Body of pancreas (tissue), 4 donors: ENCODE measurements at places on chromosomes 5 and 9. TPM values are rescaled to one million over a fixed set of nuclear protein-coding genes. Genes with fewer than 3 reads are reported as not detected.

DNA sequence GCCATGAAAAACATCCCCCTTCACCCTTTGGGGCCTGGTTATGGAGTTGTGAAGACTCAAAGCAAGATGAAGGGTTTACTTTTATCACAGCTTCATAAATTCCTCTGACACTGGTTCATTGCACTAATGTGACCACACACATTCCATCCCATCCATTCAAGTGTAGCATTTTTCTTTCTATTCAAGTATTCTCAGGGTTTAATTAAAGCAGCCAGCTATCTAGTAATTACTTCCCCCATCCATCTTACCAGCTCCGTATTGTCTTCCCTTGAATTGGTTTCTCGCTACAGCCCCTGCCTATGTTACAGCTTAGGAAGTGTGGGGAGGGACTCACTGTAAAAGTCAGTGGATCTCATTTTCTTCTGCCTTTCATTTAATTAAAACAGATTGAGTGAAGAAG lies 387.0 kb upstream of the RFX3 start:
- H3K36me3 ChIP-seq, result no peaks in the 10 kb centered on the region
- no peaks in the 10 kb centered on the region for H3K4me1 ChIP-seq
- H3K4me3 ChIP-seq, result no peak overlapping the region
- H3K27ac ChIP-seq, result no peak overlapping the region

DNA sequence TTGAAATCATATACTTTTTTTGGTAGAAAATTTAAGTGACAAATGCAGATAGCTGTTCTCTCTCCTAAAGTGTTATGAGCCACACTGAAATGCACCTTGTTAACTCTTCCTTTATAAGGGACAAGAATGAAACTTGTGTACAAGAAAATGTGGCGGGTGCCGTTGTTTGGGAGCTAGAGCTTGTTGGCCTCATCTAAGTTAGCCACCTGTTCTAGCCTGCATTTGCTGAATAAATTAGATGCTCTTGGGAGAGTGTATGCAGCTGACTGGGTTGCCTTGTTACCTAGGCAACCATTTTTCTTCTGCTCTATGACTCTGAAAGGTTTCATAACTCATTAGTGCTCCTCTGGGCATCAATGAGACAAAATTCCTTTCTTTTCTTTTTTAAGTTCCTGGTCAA lies 174.3 kb downstream of the TAF11L14 start:
- no peaks in the 10 kb centered on the region for H3K27me3 ChIP-seq
- no peaks in the 10 kb centered on the region for H3K4me1 ChIP-seq
- H3K4me3 ChIP-seq, result no peak overlapping the region
- no peak overlapping the region for H3K27ac ChIP-seq

DNA sequence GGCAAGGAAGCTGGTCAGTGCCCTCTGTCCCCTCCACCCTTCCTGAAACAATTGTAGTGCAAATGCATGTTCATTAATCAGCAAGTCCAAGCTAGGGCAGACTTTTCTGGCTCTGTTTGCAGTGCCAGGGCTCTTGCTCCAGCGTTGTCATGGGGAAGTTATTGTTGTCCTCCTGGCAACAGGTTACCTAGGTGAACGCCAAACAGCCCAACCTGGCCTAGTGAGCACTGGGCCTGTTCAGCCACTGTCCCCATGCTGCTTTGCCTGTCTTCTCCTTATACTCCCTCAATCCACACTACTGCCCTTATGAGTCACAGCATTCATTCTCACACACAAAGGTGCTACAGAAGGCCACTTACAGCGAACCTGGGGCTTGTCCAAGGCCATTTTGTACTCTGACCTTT lies 34.5 kb upstream of the GLIS3 start:
- no peaks in the 10 kb centered on the region for H3K36me3 ChIP-seq
- no peaks in the 10 kb centered on the region for H3K27me3 ChIP-seq
- H3K4me3 ChIP-seq, result no peak overlapping the region

GRCh38 chr5:169753795-169754194 lies 116.7 kb downstream of the DOCK2 start:
- no peak for DNase-seq
- H3K27me3 ChIP-seq, result no peaks in the 10 kb centered on the region
- no peaks in the 10 kb centered on the region for H3K36me3 ChIP-seq
- no peak overlapping the region for H3K4me3 ChIP-seq
- no peaks in the 10 kb centered on the region for H3K4me1 ChIP-seq
- no peak overlapping the region for H3K27ac ChIP-seq

- no peaks in the 10 kb centered on the region for H3K36me3 ChIP-seq
- no peaks in the 10 kb centered on the region for H3K27me3 ChIP-seq
- no peak for DNase-seq
- H3K4me1 ChIP-seq, result peaks cover 25% of the 10 kb centered on the region
- H3K27ac ChIP-seq, result peak overlapping the region; percentile 69
- H3K4me3 ChIP-seq, result no peak overlapping the region
Measured at GRCh38 chr9:27413511-27414219, 110.4 kb upstream of the IFNK start.

GRCh38 chr5:96315431-96315830 lies 117.6 kb downstream of the PCSK1 start:
- H3K36me3 ChIP-seq, result no peaks in the 10 kb centered on the region
- DNase-seq, result no peak
- H3K27ac ChIP-seq, result no peak overlapping the region
- H3K4me1 ChIP-seq, result no peaks in the 10 kb centered on the region

DNA sequence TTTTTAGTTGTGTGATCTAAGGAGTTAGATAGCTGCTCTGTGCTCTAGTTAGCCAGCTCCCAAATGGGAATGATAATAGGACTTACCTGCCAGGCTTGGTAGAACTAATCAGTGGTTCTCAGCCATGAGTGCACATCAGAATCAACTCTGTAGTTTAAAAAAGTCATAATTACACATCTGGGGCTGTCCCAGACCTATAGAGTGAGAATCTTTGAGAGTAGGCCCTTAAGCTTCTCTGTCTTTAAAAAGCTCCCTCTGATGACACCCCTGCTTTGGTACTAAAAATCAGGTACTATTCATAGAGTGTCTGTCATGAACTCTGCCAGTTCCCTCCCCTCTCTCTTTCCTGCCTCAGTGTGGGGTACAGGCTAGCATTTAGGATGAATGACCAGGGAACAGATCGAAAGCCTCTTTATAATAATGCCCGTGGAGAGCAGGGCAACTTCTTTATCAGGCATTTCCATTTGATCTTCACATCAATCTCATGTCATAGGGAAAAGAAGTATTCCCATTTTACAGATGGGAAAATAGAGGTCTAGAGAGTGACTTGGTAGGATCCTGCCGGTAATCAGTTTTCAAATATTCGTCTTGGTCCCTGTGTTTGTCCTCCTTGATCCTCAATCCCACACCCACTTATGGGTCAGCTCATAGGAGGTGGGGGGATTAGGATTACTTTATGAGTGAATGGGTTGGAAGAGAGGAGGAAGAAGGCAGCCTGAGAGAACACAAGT lies 15.3 kb downstream of the PPARGC1B start:
- H3K27ac ChIP-seq, result no peak overlapping the region
- peaks cover 7% of the 10 kb centered on the region for H3K4me1 ChIP-seq
- H3K4me3 ChIP-seq, result no peak overlapping the region
- no peaks in the 10 kb centered on the region for H3K36me3 ChIP-seq
- no peaks in the 10 kb centered on the region for H3K27me3 ChIP-seq

- H3K27me3 ChIP-seq, result no peaks in the 10 kb centered on the region
- no peak for DNase-seq
- no peak overlapping the region for H3K27ac ChIP-seq
- no peak overlapping the region for H3K4me3 ChIP-seq
- peaks cover 28% of the 10 kb centered on the region for H3K4me1 ChIP-seq
Measured at GRCh38 chr9:105297442-105298075, 53.1 kb downstream of the SLC44A1 start.

- H3K4me3 ChIP-seq, result no peak overlapping the region
- no peak for DNase-seq
- H3K4me1 ChIP-seq, result peaks cover 8% of the 10 kb centered on the region
Measured at GRCh38 chr5:161414037-161414436, 132.5 kb downstream of the GABRB2 start.

- no peaks in the 10 kb centered on the region for H3K36me3 ChIP-seq
- no peak overlapping the region for H3K27ac ChIP-seq
- peaks cover 5% of the 10 kb centered on the region for H3K4me1 ChIP-seq
- DNase-seq, result no peak
Measured at GRCh38 chr9:89425921-89426383, 72.0 kb downstream of the SEMA4D start.

DNA sequence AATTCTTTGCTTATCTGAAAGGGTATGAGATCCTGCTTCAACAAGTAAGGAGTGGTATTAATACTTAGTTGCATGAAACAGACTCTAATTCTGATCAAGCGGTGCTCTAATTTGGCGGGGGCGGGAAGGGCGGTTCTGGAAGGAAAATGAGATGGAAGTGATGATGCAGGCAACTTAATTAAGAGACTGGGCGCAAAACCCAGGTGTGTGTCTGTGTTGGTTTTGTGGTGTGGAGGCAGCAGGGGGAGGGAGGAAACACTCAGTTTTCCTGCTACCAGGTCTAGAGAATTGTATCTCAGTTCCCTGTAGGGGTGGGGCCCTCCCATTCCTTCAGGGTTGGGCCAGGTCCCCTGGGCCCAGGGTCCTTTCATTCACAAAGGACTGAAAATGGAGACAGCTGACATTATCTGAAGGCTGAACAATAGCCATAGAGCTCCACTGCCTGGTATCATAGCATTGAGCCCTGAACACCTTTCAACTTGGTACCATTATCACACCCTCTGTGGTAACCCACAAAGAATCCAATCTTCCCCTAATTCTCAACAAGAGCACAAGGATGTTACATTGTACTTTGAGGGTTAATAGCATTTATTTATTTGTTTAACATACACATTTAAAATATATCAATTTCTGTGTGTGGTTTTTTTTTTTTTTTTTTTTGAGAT lies 17.2 kb upstream of the C5orf47 start:
- H3K27ac ChIP-seq, result no peak overlapping the region
- no peaks in the 10 kb centered on the region for H3K36me3 ChIP-seq
- H3K4me1 ChIP-seq, result peaks cover 15% of the 10 kb centered on the region
- no peaks in the 10 kb centered on the region for H3K27me3 ChIP-seq

DNA sequence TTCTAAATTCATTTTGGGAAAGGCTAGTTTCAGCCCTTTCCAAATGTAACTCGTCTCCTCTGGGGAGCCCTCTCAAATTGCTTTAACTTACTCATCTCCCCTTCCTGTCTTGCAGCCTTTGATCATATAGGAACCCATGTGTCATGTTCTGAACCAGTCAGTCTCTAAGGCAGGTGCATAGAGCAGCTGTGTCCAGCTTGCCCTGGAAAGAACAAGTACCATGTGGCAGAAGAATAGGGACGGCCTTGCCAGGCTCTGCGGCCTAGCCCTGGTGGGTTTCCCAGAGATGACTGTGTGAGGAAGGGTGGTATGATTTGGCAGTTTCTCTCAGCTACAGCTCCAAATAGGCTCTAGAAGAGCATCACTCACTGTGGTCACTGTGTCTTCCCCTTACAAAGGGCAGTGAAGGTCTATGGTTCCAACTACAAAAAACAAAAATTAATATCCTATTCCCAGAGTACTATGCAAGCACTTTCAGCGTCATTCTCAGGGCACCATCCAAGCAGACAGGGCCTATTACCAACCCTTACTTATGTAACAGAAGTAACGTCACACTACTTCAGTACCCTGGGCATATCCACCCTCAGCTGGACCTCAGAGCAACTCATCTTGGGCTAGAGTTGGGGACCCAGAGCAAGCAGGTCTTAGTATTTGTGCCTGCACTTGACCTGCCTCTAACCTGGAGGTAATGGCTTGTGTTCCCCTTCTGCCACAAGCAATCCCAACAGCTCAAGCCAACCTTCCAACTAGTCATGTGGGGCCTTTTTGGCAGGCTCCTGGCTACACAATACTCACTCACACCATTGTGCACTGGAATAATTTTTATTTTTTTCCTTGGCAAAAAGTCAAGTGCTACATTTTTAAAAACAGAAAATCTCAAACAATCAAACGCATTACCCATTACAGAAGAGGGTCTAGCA lies 37.2 kb upstream of the UBAP2 start:
- H3K27ac ChIP-seq, result no peak overlapping the region
- H3K4me1 ChIP-seq, result peaks cover 7% of the 10 kb centered on the region
- no peak overlapping the region for H3K4me3 ChIP-seq
- DNase-seq, result no peak
- H3K36me3 ChIP-seq, result peaks cover 18% of the 10 kb centered on the region
- H3K27me3 ChIP-seq, result no peaks in the 10 kb centered on the region

GRCh38 chr5:150560401-150561191 lies 52.7 kb downstream of the NDST1 start:
- no peaks in the 10 kb centered on the region for H3K4me1 ChIP-seq
- DNase-seq, result peak; percentile 95
- H3K4me3 ChIP-seq, result no peak overlapping the region

GRCh38 chr5:138459311-138459933 lies 5.9 kb upstream of the EGR1 start:
- no peak for DNase-seq
- no peaks in the 10 kb centered on the region for H3K36me3 ChIP-seq
- H3K27me3 ChIP-seq, result no peaks in the 10 kb centered on the region
- H3K27ac ChIP-seq, result no peak overlapping the region
- peaks cover 8% of the 10 kb centered on the region for H3K4me1 ChIP-seq
- no peak overlapping the region for H3K4me3 ChIP-seq

- no peaks in the 10 kb centered on the region for H3K27me3 ChIP-seq
- no peak for DNase-seq
- H3K27ac ChIP-seq, result no peak overlapping the region
- no peak overlapping the region for H3K4me3 ChIP-seq
- H3K4me1 ChIP-seq, result no peaks in the 10 kb centered on the region
Measured at GRCh38 chr5:123636006-123636405, 124.0 kb downstream of the CSNK1G3 start.

DNA sequence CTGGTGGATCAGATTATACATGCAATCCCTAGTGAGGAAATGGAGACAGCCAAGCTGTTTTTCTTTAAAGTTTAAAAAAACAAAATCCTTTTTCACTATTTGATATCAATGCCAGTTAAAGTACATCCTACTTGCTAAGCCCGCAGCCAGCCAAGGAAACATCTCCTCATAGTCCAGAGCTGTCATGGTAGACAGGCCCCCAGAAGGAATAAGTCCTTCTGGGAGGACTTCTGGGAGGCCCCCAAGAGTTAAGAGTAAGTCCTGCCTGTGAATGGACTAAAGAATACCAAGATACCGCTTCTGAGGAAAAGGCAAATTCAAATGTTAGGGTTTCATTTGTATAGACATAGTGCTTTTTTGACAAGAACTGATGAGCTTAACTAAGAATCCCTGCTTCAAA lies 38.3 kb downstream of the MOCS2 start:
- DNase-seq, result no peak
- no peak overlapping the region for H3K4me3 ChIP-seq
- no peaks in the 10 kb centered on the region for H3K36me3 ChIP-seq
- no peak overlapping the region for H3K27ac ChIP-seq
- H3K4me1 ChIP-seq, result no peaks in the 10 kb centered on the region

- no peaks in the 10 kb centered on the region for H3K4me1 ChIP-seq
- H3K36me3 ChIP-seq, result no peaks in the 10 kb centered on the region
- H3K27ac ChIP-seq, result no peak overlapping the region
- no peak for DNase-seq
Measured at GRCh38 chr9:32701321-32702022, 66.0 kb upstream of the TAF1L start.

Gene ERMP1
- 11.9 TPM for total RNA-seq

Gene IPO11
- total RNA-seq, result 13.2 TPM

Gene KIF20A
- total RNA-seq, result 0.26 TPM

Gene INSL6
- total RNA-seq, result not detected

Gene HMGCR
- total RNA-seq, result 5.9 TPM

Gene LCN1
- total RNA-seq, result not detected

Gene RLN2
- total RNA-seq, result not detected

Gene TPPP
- 2.6 TPM for total RNA-seq

Gene NR6A1
- total RNA-seq, result 3.3 TPM
